ENCODE measurements at places on chromosomes 3 and 15.

DNA sequence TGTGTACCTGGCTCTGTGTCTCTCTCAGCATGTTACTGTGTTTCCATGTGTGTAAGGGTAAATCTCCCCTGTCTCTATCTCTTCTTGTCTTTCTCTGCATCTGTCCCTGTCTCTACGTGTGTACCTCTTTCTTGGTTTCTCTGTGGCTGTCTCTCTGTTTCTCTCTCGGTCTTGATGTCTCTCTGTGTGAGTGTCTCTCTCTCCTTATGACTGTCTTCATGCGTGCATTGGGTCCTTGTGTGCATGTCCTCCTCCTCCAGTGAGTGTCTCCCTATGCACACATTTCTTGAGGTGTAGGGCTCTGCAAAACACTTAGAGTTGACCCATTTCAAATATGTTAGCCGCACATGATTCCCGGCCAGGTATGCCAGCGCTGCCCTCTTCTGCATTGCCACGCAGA is 903.3 kb upstream of the CFAP20DC start:
- no peak for DNase-seq

GRCh38 chr15:84919106-84919667 is 34.7 kb downstream of the SLC28A1 start:
- no peak for DNase-seq

- no peak for DNase-seq
These were observed 211.6 kb downstream of the CNTN3 start for GRCh38 chr3:74402821-74403220.

GRCh38 chr3:127670229-127670559 is 2.6 kb upstream of the ABTB1 start:
- no peak for DNase-seq

DNA sequence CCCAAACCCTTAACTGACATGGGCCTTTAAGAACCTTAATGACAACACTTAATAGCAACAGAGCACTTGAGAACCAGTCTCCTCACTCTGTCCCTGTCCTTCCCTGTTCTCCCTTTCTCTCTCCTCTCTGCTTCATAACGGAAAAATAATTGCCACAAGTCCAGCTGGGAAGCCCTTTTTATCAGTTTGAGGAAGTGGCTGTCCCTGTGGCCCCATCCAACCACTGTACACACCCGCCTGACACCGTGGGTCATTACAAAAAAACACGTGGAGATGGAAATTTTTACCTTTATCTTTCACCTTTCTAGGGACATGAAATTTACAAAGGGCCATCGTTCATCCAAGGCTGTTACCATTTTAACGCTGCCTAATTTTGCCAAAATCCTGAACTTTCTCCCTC is 49.9 kb downstream of the PGPEP1L start:
- no peak for DNase-seq

GRCh38 chr3:10195366-10196089 is 30.8 kb downstream of the IRAK2 start:
- DNase-seq: no peak

- no peak for DNase-seq
These were observed 27.6 kb downstream of the RFT1 start for GRCh38 chr3:53102601-53103147.

DNA sequence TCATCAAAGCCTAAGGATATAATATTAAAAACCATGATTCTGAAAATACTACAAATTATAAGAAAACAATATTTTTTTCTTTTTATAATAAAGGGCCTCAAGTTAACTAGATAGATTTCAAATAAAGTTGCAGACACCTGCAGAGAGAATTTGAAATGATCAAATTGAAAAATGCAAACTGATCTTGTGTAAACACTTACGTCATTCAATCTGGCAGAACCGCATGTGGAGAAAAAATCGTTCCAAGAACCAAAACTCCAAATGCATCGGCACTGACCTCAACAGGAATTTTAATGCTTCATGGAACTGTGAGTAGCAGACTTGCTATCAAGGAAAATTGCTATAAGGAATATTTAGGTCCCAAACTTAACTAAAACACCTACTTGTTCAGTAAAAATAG is 17.2 kb downstream of the CPA3 start:
- no peak for DNase-seq

- peak; percentile 83 for DNase-seq
These were observed 9.3 kb downstream of the VEPH1 start for GRCh38 chr3:157493627-157494550.

DNA sequence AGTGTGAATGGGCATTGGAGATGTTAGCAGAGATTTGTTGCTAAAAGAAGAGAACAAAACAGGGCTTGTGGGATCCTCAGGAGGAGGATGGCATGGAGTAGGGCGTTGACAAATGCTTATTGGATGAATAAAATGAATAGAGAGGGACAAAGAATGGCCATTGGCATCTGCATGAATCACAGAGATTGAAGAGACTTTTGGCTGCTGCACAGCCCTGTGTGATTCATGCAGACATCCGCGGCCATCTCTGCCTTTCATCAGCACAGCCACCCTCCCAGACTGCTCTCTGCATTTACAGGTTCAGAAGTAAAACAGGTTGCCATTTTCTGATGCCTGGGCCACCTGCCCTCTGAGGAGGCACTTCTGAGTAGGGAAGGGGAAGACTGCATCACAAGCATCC is 397.9 kb downstream of the EPHB1 start:
- DNase-seq: no peak

GRCh38 chr15:75215107-75216004 is 13.7 kb downstream of the C15orf39 start:
- no peak for DNase-seq

DNA sequence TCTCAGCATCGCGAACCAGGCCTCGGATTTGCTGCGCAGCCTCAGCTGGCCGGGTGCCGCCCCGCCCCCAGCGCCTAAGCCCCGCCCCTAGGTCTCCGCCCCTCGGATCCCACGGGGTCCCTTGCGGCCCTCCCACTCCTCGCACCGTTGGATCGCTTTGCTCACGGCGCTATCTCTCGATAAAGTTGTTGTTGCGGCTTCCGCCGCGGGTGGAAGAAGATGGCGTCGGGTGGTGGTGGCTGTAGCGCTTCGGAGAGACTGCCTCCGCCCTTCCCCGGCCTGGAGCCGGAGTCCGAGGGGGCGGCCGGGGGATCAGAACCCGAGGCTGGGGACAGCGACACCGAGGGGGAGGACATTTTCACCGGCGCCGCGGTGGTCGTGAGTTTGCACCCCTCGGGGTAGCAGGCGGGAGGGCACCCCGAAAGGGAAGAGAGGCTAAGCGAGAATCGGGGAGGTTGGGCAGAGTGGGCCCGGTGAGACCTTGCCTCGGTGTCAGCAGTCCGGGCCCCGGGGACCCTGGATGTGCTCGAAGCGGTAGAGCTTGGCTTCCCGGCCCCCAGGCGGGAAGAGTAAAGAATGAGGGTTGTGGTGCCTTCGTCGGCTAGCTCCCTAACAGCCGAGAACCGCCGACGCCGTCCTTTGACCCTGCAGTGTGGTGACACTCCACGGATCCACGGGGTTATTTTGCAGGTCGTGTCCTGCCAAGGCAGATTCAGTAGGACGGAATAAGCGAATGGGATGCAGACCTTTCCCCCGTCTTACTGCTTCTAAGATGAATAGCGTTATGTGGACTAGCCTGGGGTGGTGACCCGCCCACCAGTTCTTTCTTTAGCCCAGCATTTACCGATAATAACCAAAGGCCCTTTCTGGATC is at the start of gene SNX1:
SNX1 (plus strand) TSS at position 188 of the 873 bp plus-strand sequence; CDS start at position 220, 32 bp downstream.
- DNase-seq: peak; percentile 66

DNA sequence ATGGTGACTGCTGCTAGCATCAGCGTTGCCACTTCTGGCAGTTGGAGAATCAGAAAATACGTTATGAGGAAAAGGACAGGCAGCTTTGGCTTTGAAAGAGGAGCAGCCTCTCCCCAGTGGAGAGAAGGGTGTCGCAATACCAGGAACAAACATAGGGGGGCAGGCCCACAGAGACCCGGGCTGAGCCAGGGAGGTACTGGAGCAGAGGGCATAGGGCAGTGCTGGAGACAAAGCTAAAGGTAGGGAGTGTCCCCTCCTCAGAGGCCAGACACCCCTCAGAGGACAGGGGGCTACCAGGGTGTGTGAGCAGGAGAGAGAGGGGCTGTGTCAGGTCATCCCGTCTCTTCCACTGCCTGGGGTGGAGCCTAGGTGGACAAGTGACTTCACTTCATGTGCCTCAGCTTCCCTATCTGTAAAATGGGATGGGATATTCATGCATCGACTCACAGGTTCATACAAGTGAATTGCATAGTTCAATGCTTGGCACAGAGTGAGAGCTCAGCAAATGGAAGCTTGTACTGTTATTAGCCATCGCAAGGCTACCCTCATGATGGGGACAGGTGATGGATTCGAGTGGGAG is 49.7 kb upstream of the LIMD1 start:
- DNase-seq: no peak

GRCh38 chr3:192855434-192855833 is 62.2 kb downstream of the MB21D2 start:
- no peak for DNase-seq

DNA sequence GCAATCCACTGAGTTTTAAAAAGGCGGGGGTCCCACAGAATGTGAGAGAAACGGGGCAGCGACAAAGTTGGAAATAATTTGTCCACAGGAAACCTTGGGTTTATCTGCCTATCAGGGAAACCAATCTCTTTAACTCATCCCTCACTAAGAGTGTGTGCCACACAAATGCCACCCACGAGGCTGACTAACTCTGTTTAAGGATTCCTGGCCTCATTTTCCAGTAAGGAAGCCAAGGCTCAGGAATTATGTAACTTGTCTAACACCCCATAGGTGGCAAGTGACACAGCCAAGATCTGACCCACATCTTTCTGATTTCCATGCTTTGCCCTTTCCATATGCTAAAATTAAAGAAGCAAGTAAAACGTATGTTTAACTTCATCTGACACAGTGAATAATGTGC is 263.2 kb downstream of the CNTN3 start:
- no peak for DNase-seq

DNA sequence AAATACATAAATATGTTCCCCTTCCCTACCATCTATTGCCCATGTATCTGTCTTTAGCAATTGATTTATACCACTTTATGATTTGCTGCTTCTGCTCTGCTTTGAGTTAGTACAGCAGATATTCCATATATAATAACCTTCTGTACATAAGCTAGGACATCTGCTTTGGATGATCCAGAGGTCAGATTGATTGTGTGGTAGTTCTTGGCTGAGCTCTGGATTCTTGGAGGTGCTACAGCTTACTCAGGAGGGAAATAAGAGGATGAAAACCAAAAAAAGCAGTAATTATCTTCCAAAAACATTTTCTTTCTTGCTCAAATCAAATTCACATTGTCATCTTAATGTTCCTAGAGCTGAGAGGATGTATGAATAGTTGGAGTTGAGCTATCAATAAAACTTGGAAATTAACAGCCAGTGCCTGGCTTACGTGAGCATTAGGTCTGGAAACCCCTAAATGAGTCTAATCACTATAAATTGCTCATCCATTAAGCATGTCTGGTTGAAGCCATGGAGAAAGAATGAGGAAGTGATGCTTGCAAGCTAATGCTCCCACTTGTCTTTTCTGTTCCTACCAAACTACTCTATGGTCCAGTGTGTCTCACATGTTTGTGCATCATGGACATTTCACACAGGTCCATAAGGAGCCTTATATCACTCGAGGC is 36.3 kb upstream of the TMEM42 start:
- no peak for DNase-seq

DNA sequence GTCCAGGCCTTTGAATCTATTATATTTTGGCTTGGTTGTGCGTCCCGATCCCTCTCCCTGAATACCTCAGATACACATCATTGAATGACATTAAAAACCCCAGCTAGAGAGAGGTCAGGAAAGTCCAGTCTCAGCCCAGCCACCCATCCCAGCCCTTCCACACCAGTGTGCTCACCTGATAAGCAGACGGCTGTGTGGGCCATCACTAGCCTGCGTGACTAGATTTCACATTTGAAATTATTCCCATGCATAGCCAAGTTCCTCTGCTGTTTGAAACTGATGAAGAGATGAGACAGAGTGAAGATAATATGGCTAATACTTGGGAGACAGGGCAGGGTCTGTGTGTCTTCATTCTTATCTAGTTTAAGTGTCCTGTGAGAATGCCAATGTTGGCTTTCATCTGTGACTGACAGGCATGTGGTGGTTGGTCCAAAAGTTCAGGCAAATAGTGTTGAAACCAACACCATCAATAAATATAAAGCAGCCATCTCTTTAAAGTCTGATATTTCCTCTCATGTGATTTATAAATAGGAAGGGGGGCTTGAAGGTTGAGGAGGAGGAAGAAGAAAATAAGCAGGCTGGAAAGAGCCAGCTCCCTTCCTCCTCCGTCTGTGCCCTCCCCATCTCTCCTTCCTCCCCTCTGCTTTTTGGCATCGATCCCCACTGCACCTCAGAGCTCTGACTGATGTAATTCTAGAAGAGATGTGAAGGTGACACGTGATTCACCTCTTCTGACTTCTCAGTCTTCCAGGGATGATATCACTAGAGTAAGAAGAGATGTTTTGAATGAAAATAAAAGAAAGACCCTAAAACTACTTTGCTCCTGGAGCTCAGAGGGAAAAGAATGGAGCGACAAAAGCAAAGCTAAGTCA is 5.1 kb downstream of the FAM43A start:
- no peak for DNase-seq

DNA sequence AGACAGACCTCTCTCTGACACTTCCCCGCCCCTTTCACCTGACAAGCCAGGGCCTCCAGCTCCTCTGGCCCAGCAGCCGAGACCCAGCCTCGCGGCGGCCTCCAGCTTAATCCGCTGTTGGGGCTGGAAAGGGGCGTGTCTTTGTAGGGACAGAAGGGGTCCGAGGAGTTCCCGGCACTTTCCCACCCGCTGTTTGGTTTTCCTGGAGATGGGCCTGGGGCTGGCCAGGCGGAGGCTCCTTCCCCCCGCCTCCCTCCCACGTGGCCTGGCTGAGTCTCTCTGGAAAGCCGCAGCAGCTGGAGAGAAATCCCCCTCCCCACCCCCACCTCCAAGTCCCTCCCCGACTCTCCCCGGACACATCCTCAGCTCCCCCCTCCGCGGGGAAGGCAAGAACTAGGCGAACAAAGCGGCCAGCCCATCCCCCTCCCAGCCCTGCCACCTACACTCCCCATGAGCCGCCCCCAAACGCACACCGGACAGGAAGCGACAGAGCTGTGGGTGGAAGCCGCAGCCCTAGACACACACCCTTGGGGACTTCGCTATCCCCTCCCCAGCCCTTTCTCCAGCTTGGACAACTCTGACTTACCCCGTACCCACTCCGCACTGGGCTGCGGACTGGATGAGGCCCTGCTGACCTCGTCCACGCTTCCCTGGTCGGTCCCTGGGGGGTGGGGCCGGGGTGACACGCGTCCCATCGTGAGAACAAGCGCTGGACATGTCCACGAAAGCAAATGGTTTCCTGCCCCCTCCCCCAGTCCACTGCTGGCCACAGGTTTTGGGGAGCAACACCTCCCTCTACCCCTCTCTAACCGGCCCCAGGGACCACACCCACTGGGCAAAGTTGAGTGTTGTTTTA is 1.2 kb downstream of the IGDCC4 start:
- no peak for DNase-seq

GRCh38 chr15:94026458-94027304 is 204.7 kb upstream of the MCTP2 start:
- no peak for DNase-seq

Data from NCI-H2081 treated with DMSO at 0.1 percent for 48 hours (cell line).